ENCODE measurements at places on chromosomes 2 and 18.

DNA sequence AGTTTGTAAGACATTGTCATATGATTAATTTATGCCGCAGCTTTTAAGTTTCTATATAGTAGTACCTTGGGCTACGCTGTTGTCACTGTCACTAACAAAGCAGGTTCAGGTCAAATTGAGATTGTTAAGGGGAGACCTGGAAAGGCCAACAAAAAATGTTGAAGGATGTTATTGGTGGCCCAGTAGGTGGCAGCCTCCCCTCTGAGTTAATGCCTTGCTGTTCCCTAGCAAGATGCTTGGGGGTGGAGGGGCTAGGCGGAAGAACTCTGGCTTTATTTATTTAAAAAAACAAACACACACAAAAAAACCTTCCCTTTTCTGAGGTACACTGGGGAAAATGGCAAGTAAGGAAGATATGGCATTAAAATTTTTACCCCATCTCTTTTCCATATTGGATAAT lies 128.3 kb upstream of the ATP5MC3 start:
- DNase-seq: no peak

DNA sequence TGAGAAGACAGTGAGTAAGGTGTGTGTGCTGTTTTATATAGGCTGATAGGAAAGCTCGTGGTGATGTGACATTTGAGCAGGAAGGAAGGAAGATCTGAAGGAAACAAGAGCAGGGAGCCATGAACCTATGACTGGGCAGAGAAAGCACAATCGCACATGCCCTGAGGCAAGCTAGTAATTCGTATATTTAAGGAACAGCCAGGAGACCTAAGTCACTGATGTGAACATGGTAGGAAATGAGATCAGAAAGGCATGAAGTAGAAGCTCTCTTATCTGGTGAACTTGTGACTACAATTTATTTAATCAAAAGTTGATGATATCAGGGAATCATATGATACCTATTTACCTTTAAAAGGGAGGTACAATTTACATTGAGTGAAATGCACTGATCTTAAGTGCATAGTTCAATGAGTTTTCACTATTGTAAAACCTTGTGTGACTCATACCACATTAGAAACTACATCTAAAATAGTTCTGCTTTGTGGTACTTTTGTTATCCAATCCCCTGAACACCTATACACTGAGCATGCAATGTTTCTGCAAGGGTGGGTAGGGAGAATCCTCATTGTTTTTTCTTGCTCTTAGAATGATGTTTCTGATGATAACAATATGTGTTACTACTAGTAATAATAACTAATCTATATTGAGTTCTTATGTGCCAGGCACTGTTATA lies 67.5 kb downstream of the GALNT13 start:
- no peak for DNase-seq

GRCh38 chr2:150617351-150617978 lies 130.0 kb upstream of the RND3 start:
- no peak for DNase-seq

- DNase-seq: no peak
Observed at GRCh38 chr2:111905990-111906735, 7.8 kb downstream of the MERTK start.

DNA sequence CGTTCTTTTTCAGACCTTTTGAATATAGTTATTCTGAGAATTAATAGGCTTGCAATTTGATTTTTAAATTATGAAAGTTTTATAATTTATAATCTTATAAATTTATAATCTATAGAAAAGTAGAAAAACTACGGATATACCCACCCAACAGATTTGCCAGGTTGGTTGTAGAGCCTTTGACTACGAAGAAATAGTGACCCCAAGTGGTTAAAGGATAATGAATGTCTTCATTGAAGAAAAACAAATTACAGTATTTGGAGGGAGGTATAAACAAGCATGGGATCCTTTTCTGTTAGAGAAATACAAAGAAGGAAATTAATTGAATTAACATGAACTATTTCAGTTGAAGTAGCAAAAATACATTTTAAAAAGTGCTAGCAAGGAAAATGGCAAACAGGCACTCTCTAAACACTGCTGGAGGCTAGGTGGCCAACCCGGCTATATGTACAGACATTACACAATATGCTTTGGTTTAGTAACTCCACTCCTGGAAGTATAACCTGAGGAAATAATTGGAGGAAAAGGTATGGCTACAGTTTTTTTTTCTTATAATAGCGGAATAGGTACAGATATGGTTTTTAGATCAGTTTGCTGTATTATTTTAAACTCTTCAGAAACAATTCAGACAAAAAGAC lies 110.9 kb downstream of the MIB1 start:
- no peak for DNase-seq

DNA sequence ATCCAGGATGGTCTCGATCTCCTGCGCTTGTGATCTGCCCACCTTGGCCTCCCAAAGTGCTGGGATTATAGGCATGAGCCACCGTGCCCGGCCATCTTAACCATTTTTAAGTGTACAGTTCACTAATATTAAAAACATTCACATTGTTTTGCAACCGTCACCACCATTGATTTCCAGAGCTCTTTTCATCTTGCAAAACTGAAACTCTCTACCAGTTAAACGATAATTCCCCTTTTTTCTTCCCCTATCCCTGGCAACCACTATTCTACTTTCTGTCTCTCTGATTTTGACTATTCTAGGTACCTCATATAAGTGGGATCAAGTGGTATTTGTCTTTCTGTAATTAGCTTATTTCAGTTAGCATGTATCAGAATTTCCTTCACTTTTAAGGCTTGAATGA lies 16.8 kb upstream of the NEUROD1 start:
- DNase-seq: no peak

DNA sequence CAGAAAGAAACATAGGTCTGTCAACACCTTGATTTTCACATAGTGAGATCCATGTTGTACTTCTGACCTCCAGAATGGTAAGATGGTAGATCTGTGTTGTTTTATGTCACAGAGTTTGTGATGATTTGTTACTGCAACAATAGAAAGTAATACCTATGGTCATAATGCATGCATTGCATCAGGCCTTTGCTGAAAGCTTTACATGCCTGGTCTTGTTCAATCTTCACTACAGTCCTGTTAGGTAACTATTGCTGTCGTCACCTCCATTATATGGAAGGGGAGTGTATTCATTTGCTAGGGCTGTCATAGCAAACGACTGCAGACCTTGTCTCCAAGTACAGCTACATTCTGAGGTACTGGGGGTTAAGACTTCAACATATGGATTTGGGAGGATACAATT lies 243.5 kb downstream of the ANAPC1 start:
- no peak for DNase-seq

DNA sequence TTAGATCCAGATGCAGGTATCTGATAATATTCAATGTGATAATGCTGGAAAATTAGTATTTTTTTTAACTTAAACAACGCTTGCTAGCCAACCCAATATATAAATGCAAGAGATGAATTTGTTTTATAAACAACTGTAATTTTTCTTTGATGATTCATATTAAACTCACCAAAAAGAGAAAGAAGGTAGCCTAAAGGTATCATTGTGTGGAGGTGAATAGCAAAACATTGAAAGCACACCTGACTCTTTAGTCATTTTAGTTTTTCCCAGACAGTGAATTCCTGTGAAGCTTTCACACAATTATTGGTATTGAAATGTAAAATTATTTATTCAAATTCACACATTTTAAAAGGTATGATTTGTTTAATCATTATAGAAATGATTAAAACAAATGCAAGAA lies 424.0 kb downstream of the NR4A2 start:
- DNase-seq: no peak

Measured in activated T-cell treated with anti-CD3 and anti-CD28 coated beads for 4 hours (primary cell).